IMR-90 (cell line): ENCODE measurements at places on chromosomes 12 and 14. TPM values are rescaled to one million over a fixed set of nuclear protein-coding genes. Genes with fewer than 3 reads are reported as not detected.
A peak's percentile ranks its signal among the peaks of the same experiment; 100 is the strongest.

JPH4 gene
- not detected in 2 replicates for polyA plus RNA-seq

- peak; percentile 98 for DNase-seq
Measured at GRCh38 chr12:50788561-50788960, 24.7 kb downstream of the ATF1 start.

DNA sequence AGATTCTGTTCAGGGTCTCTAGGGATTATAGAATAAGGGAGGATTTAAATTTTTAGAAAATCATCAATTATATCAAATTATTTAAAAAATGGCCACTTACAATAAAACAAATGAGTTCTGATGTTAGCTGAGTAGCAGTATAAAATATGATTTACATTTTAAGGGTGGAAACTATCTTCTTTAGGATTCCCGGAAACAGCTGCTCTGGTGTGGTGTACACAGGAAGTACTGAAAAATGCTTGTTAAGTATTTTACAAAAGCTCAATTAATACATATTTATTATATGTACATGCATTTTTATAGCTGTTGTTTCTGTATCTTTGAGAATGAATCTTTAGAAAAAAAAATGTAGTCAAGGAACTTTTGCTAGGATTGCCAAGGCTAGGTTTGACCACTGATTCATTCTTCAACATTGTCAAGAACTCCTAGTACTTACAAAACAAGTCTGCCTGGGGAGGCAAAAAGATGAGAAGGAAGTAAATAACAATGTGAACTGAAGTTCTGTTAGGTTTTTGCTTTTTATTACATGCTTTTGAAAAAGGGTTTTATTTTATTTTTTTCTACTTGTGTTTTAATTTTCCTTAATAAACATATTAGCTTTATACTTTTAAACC lies 48.0 kb downstream of the ARF6 start:
- DNase-seq, result peak; percentile 64

- peak; percentile 61 for DNase-seq
Measured at GRCh38 chr12:121110211-121110940, 22.3 kb upstream of the P2RX7 start.

CLBA1 gene
- polyA plus RNA-seq, result 5.2 and 6.2 TPM in 2 replicates

- no peak for DNase-seq
Measured at GRCh38 chr12:112191201-112191600, 65.8 kb downstream of the TRAFD1 start.

DNA sequence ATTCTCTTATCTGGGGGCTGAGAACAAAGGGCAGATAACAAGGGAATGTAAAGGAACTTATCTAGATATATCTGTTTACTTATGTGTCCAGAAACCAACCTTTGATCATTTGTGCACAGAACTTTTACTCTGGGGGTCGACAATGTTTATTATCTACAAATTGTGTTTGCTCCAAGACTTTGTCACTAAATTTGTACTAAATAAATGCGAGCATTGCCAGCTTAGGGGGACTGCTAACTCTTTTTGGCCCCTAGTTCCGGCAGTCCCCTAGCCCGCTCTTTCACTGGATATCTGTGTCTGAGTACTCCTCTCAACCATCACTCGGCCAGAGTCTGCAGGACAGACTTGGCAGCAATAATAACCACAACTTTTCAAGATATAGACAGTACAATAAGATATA lies 88.2 kb downstream of the FSCB start:
- DNase-seq, result no peak

GRCh38 chr14:21860172-21860571 lies 186.6 kb upstream of the OR4E1 start:
- no peak for DNase-seq

DNA sequence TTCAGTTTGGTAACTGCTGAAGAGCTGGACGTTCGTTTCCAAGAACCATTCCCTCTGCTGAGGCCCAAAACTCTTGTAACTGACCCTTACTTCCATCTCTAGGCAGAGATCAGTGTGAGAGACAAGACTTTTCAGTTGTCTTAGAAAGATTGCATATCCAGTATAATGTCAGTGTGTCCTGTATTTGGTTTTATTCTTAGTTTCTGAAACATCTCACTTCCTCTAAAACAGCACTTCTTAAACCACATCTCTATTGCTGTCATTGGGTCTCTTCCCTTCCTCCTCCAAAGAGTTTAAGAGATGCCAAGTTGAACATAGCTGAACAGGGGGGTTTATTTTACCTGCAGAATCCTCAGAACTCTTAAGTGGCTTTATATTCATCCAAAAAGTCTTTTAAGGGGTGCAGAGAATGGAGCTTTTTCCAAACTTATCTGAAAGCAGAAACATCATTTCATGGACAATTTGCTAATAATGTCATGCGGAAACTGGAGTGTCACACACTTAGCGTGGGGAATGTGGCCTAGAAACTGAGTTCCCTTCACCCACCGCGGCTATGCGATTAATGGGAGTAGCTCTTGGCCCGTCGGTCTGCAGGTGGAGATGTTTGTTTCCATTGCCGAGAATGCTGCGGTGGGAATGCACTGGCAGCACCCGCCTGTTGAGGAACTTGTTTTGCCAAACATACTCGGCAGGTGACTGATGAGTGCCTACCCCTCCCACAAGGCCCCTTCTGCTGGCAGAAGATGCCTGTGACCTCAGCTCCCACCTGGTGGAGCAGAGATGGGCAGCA lies 148.2 kb downstream of the ADGRD1 start:
- no peak for DNase-seq

DNA sequence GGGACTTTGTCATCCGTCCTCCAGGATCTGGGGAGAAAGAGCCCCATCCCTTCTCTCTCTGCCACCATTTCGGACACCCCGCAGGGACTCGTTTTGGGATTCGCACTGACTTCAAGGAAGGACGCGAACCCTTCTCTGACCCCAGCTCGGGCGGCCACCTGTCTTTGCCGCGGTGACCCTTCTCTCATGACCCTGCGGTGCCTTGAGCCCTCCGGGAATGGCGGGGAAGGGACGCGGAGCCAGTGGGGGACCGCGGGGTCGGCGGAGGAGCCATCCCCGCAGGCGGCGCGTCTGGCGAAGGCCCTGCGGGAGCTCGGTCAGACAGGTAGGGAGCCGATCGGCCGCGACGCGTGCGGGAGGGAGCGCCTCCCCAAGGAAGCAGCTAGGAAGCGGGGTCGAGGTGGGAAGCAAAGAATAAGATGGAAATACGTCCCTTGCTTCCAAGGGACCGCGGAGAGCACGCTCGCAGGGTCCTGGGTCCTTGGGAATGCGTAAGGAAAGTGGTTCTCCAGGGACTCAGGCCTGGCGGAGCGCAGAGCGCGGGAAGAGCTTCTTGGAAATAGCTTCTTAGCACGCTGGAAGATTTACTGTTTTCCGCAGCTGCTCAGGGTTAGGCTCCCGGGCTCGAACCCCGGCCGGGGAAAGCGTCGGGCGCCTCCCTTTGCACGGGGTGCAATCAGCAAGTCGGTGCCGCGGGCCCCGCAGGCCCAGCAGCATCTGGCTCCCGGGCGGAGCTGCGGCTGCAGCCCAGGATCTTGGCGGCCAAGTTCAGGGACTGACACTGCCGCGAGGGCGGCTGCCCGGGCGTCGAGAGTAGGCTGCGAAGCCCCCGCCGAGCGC lies 457 bp downstream of the SOCS2 start:
- peak; percentile 23 for DNase-seq

LRRC9 gene
- polyA plus RNA-seq, result not detected in 2 replicates

- DNase-seq, result no peak
Measured at GRCh38 chr12:56084958-56085543, 5.1 kb downstream of the ERBB3 start.

GRCh38 chr14:101195309-101195901 lies 291.9 kb upstream of the RTL1 start:
- no peak for DNase-seq

ARHGEF25 gene
- polyA plus RNA-seq, result 17.1 and 17.9 TPM in 2 replicates

DNA sequence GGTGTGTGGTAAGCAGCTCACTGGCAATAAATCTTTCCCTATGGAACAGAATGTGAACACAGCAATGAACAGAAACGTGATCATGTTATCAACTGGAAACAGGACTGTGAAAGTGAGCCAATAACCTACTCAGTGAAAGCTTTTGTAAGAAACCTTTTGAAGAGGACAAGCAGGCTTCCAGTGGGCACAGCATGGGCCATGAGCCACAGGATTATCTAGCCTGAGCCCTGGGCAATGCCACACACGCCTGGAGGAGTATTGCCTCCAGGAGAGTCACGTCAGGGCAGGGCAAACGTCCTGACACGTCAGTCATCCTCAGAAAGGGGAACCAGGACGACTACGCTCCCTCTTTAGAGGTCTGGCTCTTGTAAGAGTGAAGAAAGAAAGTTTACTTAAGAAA lies 32.3 kb downstream of the NRDE2 start:
- no peak for DNase-seq
